M059J (cell line): ENCODE measurements at places on chromosomes 4 and X. TPM values are rescaled to one million over a fixed set of nuclear protein-coding genes. Genes with fewer than 3 reads are reported as not detected.

DNA sequence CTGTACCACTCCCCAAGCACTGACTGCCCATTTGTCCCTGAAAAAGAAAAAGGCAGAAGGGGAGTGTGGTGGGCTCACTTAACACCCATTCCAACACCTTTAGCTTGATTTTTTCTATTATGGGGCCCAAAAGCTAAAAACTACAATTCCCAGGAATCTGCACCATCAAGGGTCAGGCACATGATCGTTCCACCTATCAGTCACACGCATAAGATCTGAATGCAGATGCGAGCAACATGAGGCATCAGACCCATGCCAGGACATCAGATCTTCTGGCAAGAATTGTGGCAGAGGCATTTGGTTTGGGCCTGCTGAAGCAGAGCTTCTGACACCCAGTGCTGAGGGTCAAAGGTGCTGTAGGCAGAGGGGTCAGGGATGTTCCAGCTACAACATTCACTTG lies 595.9 kb downstream of the BCOR start:
- no peak for DNase-seq

- DNase-seq = no peak
Observed at GRCh38 chr4:117529401-117529800, 444.0 kb upstream of the TRAM1L1 start.

GRCh38 chr4:83851261-83852084 lies 315.6 kb downstream of the GPAT3 start:
- DNase-seq = peak; percentile 79

DNA sequence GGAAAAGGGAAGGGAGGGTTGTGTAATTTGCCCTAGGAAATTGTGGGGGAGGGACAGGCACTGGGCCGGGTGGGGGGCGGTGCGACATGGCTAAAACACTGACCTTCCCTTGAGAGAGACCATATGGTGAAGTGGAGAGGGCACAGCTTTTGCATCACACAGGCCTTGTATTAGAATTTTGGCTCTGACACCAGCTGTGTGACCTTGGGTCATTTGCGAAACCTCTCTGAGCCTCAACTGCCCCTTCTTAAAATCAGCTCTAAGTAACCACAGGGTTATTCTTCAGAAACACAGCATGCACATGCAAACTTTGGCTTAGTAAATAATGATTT lies 25.8 kb downstream of the PDGFRA start:
- DNase-seq = no peak

GRCh38 chr4:47913861-47914219 lies 543 bp downstream of the NFXL1 start:
- DNase-seq = peak; percentile 28

- peak; percentile 19 for DNase-seq
Observed at GRCh38 chr4:156838761-156839160, 132.8 kb downstream of the PDGFC start.

- DNase-seq = peak; percentile 96
Observed at GRCh38 chr4:189143263-189143952, 797.3 kb upstream of the FRG1 start.

DNA sequence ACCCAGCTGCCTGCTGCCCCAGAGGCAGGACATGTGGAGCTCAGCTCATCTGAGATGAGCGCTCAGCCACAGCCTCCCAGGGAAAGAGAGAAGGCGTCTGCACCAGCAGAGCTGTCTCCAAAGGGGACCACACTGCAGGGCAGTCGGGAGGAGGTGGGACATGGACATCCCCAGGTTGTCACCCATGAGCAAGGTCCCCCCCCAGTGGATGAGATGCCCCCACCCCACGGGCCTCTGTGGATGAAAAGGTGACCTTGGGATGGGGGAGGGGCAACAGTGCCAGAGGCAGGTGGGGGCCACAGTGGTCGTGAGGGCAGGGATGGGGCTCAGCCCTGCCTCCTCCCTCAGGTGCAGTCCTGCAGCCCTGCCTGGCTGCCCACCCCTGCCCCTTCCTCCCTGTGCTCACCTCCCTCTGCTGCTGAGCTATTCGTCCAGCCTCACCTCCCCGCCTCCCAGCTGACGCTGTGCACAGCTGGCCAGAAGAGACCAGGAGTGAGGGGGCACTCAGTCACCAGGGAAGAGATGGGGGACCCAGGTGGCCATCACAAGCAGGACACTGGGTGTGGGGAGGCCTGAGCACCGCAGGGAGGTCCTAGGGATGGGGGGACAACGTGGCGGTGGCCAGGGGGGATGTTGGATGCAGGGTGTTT lies 9.3 kb downstream of the NKX1-1 start:
- no peak for DNase-seq

GRCh38 chr4:110639207-110640090 lies 16.6 kb upstream of the PITX2 start:
- no peak for DNase-seq

DNA sequence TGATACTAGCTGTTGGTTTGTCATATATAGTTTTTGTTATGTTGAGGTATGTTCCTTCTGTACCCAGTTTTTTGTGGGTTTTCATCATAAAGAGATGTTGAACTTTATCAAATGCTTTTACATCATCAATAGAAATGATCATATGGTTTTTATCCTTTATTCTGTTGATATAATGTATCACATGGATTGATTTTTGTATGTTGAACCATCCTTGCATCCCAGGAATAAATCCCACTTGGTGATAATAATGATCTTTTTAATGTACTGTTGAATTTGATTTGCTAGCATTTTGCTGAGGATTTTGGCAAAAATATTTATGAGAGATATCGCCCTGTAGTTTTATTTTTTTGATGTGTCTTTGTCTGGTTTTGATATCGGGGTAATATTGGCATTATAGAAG lies 22.5 kb upstream of the NAA11 start:
- DNase-seq = no peak

DNA sequence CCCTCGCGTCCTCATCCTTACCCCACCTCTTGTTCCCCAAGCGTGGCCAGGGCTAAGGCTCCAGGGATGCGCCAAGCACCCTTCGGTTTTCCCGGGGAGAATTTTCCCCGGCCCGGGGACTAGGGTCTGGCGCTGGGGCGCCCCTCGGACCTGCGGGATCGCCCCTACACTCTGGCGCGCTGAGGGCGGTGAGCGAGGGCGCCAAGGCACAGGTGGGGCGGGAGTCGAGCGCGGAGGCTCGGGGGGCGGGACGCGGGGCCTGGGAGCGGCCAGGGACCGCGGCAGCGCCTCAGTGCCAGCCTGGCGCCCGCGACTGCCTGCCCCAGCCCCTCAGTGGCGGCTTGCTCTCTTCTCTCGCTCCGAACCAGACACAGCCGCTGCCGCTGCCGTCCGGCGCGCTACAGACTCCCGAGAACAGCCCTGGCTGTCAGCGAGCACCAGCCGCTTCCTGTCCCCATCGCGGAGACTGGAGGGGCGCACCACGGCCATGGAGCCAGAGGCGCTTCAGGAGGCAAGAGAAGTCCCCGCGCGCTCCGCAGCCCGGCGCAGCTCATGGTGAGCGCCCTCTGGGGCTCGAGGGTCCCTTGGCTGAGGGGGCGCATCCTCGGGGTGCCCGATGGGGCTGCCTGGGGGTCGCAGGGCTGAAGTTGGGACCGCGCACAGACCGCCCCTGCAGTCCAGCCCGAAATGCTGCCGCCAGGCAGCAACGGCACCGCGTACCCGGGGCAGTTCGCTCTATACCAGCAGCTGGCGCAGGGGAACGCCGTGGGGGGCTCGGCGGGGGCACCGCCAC lies at the start of gene DRD5:
Gene DRD5, plus strand, starts transcription at position 292 of the 793 bp plus-strand sequence. Its CDS starts 396 bp downstream, at position 688.
- no peak for DNase-seq

DNA sequence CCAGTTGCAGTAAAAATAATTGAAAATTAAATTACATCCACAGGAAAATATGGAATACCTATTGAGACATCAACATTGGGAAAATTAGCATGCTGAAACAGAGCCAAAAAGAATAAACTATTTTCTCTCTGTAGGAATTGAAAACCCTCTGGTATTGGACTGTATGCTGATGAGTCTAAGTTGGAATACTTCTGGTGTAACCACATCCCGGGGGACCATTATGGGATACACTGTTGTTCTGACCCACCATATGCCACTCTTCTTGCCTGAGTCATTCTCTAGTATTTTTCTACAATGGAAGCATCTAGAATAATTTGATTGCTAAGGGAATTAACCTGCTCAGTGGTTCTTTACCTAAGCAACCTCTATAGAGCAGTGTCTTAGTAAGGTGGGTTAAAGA lies 640.7 kb upstream of the AGA start:
- DNase-seq = no peak

DNA sequence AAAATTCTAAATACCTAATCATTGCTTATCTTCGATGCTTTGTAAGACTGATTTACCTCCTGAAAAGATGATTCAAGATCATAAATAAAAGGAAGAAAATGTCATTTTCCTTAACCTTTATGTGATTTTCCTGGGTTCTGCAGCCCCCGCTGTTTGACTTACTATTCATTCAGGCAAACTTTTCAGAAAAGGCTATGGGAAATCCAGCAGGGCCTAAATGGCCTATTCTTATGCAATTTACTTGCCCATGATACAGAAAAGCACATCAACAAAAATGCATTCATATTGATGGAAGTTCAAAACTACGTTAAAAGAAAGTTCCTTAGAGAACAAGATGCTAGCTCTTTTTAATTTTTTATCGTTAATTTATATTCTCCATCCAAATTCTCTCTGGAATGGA lies 51.2 kb downstream of the TMEM144 start:
- DNase-seq = no peak

DNA sequence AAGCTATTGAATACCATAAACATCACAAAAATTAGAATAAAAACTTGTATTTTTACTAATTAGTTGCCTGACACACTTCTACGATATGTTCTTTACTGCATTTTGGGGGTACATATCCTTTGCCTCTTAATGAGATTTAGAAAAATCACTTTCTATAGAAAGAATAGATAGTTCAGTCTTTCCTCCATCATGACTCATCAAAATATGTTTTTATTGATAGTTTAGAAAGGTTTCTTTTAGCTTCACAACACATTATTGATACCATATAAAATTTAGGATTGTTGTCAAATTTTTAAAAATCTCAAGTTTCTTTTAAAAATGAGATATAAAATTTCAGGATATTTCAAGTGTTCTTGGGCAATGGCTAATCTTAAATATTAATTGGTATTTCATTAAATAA lies 74.5 kb upstream of the NOCT start:
- DNase-seq = no peak

DNA sequence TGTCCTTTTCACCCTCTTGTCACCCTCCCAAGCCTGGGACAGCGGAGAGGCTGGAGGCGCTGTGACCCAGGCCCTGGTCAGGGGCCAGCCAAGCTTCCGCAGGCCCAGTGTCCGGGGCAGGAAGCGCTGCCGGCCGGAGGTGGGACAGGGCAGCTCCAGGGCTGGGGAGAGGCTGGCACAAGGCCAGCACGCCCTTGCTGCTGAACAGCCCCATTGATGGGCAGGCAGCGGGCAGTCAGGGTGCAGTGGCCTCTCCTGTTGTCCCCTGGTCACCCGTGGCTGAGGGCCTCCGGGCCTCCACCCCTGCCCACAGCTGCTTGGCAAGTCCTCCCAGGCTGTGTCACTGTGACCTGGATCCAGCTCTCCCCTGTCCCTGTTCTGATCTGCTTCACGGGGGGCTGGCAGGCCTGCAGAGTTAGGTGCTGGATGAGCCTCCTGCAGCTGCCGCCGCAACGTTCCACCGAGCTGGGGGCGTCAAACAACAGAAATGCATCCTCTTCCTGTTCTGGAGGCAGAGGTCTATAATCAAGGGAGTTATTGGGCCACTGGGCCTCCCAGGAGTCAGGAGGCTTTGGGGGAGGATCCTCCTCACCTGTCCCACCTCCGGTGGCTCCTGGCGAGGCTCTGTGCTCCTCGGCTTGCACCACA lies 107.9 kb downstream of the PSAPL1 start:
- no peak for DNase-seq

- DNase-seq = no peak
Observed at GRCh38 chr4:104751468-104751867, 256.8 kb upstream of the CXXC4 start.

- DNase-seq = no peak
Observed at GRCh38 chr4:7820031-7820818, 119.4 kb downstream of the AFAP1 start.

DNA sequence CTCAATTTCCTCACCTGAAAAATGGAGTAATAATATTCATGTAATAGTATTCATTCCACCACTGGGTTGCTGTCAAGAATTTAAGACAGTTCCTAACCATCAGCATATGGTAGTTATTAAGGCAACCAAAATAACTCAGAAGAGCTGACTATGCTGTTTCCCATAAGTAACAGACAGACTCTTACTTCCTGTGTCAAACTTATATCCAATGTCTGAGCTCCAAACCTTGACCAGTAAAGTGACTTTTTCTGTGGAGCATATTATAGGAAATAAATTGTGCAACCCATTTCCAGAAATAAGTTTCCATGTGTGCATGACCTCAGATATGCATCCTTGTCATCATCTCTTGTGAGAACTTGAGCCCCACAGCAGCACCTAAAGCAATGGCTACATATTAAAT lies 78.8 kb downstream of the HADH start:
- no peak for DNase-seq

DNA sequence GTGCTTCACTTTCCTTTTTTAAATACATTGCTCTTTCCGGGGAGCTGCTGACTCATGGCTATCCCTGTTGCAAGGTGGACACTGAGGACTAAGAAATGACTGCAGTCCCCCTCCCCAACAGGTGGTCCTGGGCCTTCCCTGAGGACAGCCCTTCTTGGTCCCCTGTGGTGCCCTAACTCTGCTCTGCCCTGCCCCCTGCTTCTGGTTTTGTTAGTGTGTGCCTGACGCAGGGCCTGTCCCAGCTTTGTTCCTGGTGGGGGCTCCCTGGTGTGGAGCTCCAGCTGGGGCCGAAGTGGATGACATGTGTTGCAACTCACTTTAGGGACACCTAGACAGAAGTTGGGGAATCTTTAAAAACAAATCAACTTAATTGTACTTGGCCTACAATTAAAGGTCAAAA lies 81.9 kb downstream of the TMEM144 start:
- no peak for DNase-seq

GRCh38 chr4:106914223-106914622 lies 121.9 kb downstream of the DKK2 start:
- no peak for DNase-seq

- peak; percentile 82 for DNase-seq
Observed at GRCh38 chr4:156774422-156774821, 197.2 kb downstream of the PDGFC start.

Gene TMEM271
- total RNA-seq = not detected in 2 replicates

Gene SPARCL1
- 0.07 and 0.37 TPM in 2 replicates for total RNA-seq

Gene RAB39B
- 0.17 TPM in 1 of 2 replicates, not detected in the other for total RNA-seq

Gene PRRG1
- 14.9 and 18.4 TPM in 2 replicates for total RNA-seq

Gene CENPE
- 15.9 and 21.3 TPM in 2 replicates for total RNA-seq

Gene F11
- not detected in 2 replicates for total RNA-seq

Gene APBB2
- 44.7 and 81.9 TPM in 2 replicates for total RNA-seq

Gene TRO
- 10.6 and 18.7 TPM in 2 replicates for total RNA-seq

Gene DGKK
- 0.05 TPM in 1 of 2 replicates, not detected in the other for total RNA-seq

Gene NUDT11
- total RNA-seq = 3.6 and 4.1 TPM in 2 replicates

Gene MED14
- 28.0 and 46.8 TPM in 2 replicates for total RNA-seq

Gene NXF2B
- total RNA-seq = 0.02 and 0.42 TPM in 2 replicates

Gene VSIG1
- total RNA-seq = 0.15 TPM in 1 of 2 replicates, not detected in the other

Gene CXCL3
- 0.81 and 6.3 TPM in 2 replicates for total RNA-seq
